AG08395 (cell line): ENCODE measurements at places on chromosomes 2 and 18.

DNA sequence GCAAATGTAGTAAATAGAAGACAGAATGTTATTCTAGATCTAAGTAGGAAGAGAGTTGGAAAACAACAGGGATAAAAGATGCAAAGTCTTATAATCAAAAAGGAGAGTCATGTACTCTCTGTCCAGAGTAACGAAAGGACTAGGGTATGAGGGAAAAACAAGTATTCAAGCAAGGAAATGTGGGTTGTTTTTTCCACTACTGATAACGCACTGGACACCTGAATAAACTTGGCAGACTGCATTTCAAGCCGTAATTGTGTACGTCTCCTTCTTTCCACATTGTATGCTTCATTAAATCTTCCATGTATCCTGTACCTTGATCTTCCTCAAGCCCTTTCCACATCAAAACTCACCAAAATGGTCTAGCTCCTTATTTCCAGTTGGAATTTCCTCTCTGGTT is 420.6 kb downstream of the ZEB2 start:
- DNase-seq: no peak

DNA sequence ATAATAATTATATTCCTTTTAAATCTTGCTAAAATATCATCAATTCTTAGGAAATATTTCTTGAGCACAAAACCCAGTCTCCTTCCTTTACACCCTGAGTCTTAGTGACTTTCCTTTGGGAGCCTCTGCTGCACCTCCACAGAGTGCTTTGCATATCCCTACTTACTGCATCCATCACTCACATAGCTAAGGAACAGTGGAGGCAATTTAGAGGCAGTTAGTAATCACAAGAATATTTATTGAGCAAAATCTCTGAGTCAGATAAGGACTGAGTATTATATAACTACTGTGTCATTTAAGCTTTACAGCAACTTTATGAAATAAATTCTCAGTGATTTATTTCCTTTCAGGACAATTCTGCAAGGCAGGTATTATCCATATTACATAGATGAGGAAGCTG is 327.7 kb downstream of the TMX3 start:
- peak; percentile 4 for DNase-seq

DNA sequence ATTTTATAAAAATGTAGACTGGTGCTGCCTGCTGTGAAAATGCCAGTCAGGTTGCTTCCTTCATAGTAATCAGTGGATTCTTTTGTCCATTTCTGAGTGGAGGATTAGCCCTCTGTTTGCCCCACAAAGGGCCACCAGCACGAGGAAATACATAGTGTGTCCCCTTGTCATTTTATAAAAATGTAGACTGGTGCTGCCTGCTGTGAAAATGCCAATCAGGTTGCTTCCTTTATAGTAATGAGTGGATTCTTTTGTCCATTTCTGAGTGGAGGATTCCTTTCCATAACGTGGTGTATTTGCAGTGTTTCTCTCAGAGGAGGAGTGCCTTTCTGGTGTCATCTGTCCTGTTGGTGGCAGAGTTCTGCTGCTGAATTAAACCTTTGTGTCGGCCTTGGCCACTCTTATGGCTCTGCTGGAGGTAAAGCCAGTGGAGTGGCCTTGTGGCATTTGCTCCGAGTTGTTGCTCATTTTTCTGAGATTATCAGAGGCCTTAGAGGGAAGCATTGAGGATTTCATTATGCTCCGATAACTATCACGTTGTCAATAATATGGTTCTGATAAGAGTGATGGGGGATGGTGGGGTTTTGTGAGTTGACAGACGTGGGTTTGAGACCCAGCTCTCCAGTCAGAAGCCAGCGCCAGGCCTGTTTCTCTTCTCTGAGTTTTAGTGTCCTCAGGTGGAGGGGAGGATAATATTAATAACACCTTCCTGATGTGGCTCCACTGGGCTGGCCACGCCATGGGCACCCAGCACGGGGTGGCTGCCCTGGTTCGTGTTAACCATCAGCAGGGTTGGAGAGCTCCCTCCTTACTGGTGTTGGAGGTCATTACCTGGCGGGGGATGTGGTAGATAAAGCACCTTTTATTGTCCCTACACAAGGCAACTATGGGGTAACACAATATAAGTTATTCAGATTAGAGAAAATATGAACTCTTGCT is 96.6 kb downstream of the NEDD4L start:
- no peak for DNase-seq

- DNase-seq: no peak
Measured at GRCh38 chr2:163395602-163396001, 340.2 kb downstream of the FIGN start.

DNA sequence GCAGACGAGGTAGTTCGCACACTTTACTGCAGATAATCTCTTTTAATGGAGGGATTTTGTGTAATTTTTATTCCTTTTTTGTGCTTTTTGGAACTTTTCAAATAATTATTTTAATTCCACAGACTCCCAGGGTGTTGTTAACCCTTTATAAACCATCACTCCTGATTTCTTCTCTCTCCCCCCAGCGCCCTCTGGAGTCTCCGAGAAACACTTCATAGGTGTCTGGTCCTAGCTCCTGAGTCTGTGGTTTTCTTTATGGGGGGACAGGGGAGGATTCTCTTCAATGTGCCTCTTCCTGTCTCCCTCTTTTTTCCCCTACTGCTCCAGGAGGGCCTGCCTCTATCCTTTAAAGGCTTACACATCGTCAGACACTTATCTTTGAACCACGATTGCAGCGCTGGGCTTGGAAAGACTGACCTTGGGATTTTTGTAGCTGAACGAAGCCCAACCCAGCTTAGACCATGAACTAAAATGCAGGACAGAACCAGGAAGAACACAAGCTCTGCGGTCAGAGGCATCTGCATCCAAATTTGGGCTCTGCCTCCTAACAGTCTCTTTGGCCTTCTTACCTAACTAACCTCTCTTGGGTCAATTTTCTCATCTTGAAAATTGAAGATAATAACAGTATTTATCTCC is 7.1 kb upstream of the PKDCC start:
- DNase-seq: no peak

GRCh38 chr18:70370762-70371733 is 82.2 kb downstream of the SOCS6 start:
- DNase-seq: no peak

DNA sequence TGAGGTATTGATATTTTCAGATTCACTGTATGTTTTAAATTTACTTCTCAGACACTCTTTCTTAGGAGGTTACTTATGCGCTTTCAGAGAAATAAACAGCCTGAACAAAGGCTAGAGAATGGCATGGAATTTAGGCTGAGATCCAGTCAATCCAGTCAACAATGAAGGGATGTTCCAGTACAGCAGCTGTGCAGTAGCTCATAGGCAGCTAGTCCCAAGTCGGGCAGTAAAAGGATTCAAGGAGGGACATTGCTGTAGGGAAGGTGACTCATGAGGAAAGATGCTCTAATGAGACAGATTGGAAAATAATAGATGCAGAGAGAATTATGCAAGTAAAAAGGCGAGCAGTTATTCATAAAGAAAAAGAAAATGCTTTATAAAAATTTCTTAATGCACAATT is 397.9 kb upstream of the RGPD4 start:
- no peak for DNase-seq

- no peak for DNase-seq
Measured at GRCh38 chr18:50558157-50558556, 1.7 kb upstream of the MAPK4 start.

GRCh38 chr2:126739141-126739540 is 83.2 kb downstream of the GYPC start:
- no peak for DNase-seq

DNA sequence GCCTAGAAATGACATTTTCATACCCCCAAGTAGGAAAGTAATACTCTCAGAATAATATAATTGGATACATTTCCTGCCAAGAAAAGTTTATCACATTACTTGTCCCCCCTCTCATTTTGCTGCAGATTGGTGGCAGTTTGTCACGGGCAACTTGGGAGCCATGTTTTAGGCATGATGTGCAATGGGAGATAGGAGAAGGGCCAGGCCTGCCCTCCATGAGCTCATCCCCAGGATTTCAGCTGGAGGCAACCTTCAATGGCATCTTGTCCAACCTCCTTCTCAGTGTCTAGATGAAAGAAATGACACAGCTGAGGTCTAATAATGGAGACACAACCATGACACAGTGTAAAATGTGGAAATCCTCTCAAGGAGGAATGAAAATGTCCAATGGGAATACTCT is 11.4 kb upstream of the RAB31 start:
- no peak for DNase-seq

GRCh38 chr2:169184074-169184473 is 114.7 kb downstream of the DHRS9 start:
- no peak for DNase-seq
